ENCODE measurements at places on chromosomes 5 and 9. TPM values are rescaled to one million over a fixed set of nuclear protein-coding genes. Genes with fewer than 3 reads are reported as not detected.

The EIF4E1B gene
- not detected for total RNA-seq

The HTR1A gene
- total RNA-seq: not detected

GRCh38 chr9:134971696-134972095 is 54.0 kb upstream of the FCN1 start:
- no peak for DNase-seq

DNA sequence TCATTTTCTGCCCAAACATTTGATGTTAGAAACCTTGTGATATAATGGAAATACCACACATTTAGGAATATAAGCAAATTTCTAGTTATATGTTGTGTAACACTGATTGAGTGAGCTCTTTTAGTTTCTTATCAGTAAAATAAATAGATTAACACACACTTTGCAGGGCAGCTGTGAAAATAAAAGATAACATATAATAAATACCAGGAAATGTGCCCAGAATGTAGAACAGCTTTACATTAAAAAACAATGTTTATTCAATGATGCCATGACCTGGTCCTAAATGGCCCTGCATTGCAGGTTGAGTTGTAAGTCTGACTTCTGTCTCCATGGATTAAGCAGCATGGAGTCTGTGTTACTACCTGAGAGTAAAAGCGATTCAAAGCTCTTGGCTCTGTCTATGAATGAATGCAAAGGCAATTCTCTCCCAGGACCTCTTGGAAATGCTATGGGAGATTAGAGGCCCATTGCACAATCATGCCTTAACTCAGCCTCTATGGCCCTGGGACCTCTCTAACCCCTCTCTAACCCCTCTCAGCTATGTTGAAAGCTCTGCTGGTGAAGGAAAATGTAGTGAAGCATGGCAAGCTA is 296.0 kb upstream of the ACTBL2 start:
- no peak for DNase-seq

GRCh38 chr5:141637123-141637766 is 448 bp downstream of the RELL2 start:
- peak; percentile 89 for DNase-seq

Measured in osteoblast (primary cell).